Stimulated activated CD4-positive, alpha-beta T cell treated with anti-CD3 and anti-CD28 coated beads, Interleukin-12 subunit alpha, Interleukin-12 subunit beta, amount 100 ng/mL, for 4 hours (primary cell): ENCODE measurements at places on chromosomes 5 and 9.

DNA sequence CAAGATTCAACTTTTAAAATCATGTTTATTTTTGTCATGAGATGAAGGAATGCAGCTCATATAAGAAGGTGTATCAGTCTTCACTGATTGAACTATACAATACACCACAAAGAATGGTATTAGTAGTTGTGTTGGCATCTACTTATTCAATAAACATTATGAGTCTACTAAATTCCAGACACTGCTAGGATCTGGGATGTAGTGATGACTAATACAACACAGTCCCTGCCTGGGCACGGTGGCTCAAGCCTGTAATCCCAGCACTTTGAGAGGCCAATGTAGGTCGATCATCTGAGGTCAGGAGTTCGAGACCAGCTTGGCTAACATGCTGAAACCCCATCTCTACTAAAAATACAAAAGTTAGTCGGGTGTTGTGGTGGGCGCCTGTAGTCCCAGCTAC lies 171.4 kb upstream of the NFIB start:
- no peak for DNase-seq

DNA sequence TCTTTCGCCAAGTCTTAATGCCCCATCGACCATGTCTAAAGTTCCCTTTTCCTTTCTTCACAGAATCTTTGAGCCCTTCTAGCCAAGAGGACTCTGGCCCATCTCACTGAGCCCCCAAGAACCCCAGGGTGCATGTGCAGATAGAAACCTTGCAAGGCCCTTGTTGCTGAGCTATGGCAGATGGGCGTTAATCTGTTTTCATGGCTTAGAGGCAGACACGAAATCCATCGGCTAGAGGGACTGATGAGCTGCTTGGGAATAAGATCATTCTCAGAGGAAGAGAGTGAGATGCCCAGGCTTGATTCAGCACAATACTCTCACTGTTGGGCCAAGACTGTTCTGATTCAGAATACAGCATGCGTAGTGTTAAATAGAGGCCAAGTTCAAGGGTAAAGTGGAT lies 262.5 kb upstream of the C9orf72 start:
- no peak for DNase-seq

- DNase-seq = peak; percentile 87
Measured at GRCh38 chr9:122931226-122932121, at the start of gene ZBTB26. ZBTB26 (minus strand) TSS chr9:122931512; CDS start chr9:122919934, 11,578 bp downstream.

DNA sequence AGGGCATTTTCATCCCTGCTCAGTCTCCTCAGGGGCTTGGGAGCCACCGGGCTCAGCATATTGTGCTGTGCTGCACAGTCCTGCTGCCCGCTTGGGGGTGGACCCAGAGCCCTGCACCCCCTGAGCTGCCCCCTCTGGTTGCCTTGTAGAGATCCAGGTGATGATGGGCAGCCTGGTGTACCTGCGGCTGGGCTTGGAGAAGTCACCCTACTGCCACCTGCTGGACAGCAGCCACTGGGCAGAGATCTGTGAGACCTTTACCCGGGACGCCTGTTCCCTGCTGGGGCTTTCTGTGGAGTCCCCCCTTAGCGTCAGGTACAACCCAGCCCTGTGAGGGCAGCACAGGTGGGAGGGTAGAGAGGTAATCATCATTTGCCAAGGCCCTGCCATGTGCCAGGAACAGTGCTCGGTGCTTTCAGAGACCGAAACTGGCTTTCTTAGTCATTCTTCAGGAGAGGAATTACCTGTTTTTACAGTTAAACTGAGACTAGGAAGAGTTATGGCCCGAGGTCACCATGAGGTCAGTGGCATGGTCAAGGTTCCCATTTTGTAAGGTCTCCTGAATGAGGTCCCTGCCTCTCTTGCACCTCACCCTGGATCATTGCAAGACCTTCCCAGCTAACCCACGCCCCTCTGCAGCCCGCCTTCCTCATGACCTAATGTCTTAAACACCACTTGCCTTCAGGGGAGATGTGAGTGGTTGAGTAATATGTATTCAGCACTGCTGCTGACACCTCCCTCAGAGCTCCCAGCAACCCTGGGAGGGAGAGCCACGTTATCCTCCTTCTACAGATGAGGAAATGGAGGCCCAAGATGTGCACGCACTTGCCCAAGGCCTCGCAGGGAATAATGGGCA lies 7.5 kb downstream of the NHP2 start:
- DNase-seq = peak; percentile 66

GRCh38 chr9:20302197-20302596 lies 320.1 kb downstream of the MLLT3 start:
- no peak for DNase-seq

DNA sequence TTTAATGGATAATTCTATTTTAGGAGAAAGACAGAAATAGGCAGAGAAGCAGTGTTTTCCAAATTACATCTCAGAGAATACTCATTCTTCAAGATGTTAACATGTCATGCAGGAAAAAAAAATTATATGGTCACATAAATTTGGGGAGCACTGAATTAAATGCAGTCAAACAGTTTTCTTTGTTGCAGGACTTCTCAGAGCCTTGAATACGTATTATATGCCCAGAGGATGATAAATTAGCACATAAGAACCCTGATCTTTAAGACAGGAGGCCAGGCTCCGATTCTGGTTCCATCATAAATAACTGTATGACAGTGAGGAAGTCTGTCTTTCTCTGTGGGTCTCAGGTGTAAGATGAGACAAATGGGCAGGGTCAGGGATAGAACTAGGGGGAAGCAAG lies 41.4 kb downstream of the FAT2 start:
- no peak for DNase-seq

DNA sequence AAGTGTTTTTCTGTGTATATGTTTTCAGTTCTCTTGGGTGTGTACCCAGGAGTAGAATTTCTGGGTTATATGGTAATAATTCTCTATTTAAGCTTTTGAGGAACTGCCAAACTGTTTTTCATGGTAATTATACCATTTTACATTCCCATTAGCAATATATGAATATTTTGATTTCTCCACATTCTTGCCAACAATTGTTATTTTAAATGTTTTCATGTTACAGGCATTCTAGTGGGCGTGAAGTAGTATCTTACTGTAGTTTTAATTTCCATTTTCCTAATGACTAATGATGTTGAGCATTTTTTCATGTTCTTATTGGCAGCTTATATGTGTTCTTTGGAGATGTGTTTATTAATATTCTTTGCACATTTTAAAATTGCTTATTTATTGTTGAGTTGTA lies 199.5 kb downstream of the FER start:
- no peak for DNase-seq

DNA sequence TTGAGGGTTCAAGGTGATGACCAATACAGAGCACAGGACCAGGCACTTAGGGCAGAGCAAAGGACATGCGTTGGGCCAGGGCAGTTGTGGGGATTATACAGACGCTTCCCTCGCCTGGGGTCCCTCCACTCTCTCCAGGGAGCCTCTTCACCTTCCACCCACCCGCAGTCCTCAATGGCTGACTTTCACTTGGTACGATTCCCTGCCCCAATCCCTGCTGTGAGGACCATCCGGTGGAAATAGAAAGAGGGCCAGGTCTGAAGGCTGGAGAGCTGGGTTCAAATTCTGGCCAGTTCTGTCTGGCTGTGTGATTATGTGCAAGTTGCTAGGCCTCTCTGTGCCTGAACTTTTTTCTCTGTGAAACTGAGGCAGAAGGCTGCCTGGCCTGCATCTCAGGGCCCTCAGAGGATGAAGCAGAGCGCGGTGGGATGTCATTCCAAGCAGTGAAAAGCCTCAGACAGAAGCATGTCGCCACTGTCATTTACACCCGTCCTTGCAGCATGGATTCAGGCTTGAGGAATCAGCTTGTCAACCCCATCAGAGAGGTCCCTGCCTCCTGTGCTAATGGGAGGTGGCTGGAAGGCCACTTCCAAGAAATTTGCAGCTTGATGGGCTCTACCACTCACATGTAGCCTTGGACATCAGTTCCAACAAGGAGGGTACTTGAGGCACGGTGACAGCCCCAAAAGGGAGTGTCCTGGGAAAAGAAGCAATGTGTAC lies 206.6 kb upstream of the IER5L start:
- DNase-seq = no peak

GRCh38 chr5:135235551-135236227 lies 163.3 kb downstream of the MACROH2A1 start:
- DNase-seq = no peak

DNA sequence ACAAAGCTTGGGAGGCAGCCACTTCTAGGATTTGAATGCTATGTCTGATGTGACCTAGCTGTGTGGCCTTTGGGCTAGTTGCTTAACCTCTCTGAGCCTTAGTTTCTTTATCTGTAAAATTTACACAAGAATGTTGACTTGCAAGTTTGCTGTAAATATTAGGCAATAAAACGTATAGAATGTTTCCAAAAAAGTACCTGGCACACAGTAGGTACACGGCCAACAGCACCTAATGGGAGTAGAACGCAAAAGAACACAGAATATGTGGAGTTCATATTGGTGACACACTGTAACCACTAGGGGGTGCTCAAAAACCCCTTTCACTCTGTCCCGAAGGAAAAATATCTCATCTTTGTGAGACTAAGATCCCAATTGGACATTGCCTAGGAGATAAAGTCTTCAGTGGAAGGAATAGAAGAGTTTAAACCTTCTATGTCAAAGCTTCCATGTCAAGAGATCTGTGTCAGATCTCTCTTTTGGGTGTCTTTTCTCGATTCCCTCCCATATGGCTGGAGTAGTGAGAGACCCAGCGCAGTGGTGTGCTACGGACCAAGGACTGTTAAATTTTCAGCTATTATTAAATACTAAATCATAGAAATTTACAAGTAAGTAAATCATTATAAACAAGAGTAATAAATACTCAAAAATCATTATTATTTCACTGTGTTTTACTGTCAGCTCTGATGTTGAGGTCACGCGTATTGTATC lies 145.4 kb upstream of the RAD23B start:
- DNase-seq = no peak

DNA sequence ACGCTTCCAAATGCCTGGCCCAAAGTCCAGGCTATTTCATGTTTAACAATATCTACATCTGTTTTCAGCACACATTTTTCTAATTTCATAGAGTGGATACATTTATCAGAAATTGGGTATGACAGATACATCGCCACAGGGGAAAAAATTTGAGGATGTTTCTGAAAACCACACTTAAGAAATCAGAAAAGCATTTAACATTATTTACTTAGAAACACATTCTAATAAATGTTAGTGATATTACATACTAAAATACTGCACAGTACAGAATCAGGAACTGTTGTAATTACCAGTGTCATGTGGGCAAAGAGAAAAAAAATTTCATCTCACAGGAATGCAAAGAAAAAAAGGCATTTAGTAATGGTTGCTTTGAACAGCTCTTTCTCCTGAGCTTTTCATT lies 310.5 kb upstream of the KIF2A start:
- no peak for DNase-seq

- no peak for DNase-seq
Measured at GRCh38 chr5:74085782-74086181, 459.8 kb downstream of the ARHGEF28 start.

DNA sequence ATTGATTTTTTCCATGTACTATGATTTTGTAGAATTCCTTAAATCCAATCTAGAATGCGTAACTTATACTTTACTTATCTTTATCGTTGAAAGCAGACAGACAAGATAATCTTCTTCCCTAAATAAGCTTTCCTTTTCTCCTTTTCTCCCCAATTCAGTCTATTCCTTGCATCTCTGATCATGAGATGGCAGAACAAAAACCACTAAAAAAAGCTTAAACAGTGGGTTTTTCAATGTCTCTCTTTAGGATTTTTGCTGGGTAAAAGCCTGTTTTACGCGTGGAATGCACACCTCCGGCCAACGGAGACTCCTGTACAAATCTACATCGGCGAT lies 755 bp downstream of the CDKN2B start:
- no peak for DNase-seq

DNA sequence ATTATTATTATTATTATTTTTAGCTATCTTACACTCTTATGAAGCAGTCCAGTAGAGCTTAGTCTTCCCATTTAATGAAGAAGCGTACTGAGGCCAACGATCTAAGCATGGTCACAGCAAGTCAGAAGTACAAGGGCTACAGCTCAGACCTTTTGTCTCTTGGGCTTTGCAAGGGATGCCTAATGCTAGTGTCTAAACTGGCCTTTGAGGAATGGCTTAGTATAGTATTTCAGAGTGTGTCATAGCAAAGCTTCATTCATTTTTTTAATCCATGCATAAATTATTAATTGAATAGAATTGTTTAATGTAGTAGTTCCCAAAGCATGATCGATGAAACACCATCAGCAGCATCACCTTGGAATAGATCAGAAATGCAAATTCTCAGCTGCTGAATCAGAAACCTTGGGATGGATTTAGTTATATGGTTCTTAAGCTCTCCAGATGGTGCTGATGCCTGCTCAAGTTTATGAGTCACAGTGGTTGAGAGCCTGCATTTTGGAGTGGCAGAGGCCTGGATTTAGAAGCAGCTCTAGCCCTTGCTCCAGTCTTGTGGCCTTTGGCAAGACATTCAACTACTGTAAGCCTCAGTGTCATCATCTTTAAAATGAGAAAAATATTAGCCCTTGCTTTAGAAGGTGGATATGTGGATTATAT lies 6.1 kb downstream of the IL12B start:
- DNase-seq = no peak

GRCh38 chr9:134436379-134436762 lies 110.1 kb downstream of the RXRA start:
- DNase-seq = no peak
